Forelimb muscle (tissue), 1 donor: ENCODE measurements at places on chromosomes 6 and 20. TPM values are rescaled to one million over a fixed set of nuclear protein-coding genes. Genes with fewer than 3 reads are reported as not detected.
A peak's percentile ranks its signal among the peaks of the same experiment; 100 is the strongest.

DNA sequence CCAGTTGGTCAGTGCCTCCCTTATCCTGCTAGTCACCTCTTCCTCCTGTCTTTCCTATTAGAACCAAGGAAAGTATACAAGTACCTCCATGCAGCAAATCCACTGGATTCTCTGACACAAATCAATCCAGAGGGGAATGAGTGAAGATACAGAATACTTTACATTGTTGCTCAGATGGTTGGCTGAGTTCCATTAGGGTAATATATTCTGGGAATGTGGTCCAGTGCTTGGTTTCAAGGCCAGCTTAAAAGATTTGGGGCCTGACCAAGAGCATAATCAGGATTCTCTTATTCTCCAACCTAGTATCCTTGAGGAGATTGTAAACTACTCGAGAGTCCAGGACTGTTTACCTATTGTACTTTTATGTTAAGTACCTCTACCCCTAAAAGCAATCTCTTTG is 23.0 kb downstream of the CARMIL1 start:
- no peak for DNase-seq

DNA sequence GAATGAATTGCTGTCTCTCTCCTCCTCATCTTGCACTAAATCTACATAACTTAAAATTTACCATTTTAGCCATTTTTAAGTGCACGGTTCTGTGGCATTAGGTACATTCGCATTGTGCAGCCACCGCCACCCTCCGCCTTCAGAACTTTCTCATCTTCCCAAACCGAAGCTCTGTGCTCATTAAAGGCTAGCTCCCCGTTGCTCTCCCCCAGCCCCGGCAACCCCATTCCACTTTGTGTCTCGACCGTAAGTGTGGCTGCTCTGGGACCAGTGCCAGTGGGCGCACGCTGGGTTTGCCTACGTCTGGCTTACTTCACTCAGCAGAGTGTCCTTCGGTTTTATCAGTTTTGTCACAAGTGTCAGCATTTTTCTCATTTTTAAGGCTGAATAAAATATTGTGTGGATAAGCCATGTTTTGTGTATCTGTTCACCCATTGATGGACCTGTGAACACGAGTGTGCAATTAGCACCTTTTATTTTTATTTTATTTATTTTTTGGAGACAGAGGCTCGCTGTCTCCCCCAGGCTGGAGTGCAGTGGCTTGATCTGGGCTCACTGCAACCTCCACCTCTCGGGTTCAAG is 16.8 kb downstream of the SLC17A9 start:
- no peak for DNase-seq

DNA sequence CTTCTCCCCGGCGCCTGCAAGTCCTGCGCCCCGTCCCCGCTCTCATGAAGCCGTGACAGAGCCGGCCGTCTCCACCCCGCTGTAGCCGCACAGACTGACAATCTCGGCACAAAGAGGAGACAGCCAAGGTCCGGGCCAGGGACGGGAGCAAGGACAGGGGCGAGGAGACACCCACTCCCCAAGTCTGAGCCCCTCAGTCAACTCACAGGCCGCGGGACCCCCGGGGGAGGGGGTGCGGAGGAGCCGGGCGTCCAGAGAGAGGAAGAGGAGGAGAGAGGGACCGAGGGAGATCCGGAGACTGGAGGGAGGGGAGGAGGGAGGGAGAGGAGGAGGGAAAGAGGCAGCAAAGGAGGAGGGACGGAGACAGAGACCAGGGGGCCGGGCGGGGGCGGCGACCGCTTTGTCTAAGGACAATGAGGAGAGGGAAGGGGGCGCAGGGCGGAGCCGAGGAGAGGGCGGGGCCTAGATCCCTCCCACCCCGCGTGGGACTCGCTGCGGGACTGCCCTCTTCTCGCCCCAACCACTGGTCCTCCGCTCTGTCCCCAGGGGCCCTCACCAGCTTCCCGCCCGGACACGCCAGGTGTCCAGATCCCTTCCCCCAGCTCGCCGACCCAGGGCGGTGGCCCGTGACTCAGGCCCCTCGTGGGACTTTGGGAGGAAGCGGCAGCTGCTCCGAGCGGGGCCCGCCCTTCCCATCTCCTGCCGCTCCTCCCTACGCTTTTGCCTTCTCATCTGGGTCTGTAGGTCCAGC is 638 bp upstream of the PPP1R18 start:
- DNase-seq: peak; percentile 79

GRCh38 chr6:35177596-35177995 is 36.2 kb upstream of the SCUBE3 start:
- no peak for DNase-seq

- no peak for DNase-seq
These were observed 22.8 kb upstream of the PCMTD2 start for GRCh38 chr20:64232794-64233193.

VWA7 gene
- polyA plus RNA-seq: 2.9 TPM

DNA sequence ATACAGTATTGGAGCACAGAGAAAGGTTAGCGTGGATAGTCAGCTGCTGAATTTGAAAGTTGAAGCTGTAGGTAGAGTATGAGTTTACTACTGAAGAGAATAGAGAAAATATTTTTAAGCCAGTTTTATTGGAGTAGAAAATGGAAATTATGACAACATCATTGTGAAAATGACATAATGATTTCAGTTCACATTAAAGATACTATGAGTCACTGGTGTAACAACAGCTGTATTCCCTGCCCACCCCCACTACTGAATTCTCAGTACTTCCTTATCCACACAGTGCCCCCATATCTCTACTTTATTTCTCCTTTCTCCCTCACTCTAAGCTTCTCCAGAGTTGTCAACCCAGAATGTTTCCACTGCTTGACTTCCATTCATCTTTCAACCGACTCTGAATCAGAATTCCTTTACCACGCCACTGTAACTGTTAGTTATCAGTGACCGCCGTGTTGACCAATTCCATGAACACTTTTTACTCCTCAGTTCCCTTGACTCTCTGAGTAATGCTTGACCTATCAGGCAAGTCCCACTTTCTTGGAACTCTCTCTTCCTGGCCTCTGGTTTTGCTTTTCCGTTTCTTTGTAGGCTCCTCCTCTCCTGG is 139.6 kb downstream of the AIG1 start:
- DNase-seq: no peak

- DNase-seq: no peak
These were observed 139.4 kb downstream of the HS3ST5 start for GRCh38 chr6:114203460-114203859.

GRCh38 chr6:73710948-73711347 is 14.9 kb downstream of the CD109 start:
- DNase-seq: no peak

NRSN2 gene
- 24.4 TPM for polyA plus RNA-seq

DNA sequence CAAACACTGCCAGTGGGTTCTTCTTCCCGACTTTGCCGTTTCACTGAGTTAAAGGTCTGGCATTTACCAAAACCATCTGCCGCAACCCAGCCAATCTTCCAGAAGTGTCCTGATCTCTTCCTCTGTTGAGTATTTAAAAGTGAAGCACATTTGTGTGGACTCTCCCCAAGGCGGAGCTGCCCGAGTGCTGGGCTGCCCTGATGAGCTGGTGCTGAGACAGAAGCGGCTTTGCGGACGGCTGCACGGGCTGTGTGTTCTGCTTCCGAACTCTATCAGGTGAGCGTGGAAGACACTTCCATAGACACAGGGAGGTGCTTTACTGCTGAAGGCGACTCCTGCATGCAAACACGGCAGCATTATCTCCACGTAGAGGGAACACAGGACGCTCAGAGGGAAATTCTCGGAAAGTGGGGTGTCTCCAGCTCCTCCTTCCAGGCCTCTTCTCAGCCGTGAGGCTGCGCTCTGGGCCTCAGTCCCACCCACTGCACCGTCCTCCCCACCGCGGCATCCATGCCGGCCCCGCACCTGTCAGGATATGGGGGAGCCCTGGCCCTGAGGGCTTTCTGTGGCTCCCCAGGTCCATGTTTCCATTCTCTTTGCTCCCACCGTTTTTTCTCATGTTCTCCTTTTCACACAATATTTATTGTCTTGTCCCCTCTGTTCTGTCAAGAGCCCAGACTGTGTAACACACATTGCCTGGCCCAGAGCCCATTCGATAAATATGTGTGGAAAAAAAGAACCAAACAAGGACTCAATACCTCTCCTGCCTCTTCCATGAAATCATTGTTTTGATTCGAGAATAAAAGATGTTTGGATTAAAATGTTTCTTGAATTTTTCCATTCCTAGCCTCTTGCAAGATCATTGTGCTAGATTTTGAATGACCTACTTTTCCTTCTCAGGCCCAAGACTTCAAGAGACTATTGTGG is 205.1 kb downstream of the DLL1 start:
- DNase-seq: no peak

- no peak for DNase-seq
These were observed 111.0 kb upstream of the ADTRP start for GRCh38 chr6:11889572-11889971.

- DNase-seq: no peak
These were observed 19.7 kb upstream of the SGK2 start for GRCh38 chr20:43538878-43539700.

DNA sequence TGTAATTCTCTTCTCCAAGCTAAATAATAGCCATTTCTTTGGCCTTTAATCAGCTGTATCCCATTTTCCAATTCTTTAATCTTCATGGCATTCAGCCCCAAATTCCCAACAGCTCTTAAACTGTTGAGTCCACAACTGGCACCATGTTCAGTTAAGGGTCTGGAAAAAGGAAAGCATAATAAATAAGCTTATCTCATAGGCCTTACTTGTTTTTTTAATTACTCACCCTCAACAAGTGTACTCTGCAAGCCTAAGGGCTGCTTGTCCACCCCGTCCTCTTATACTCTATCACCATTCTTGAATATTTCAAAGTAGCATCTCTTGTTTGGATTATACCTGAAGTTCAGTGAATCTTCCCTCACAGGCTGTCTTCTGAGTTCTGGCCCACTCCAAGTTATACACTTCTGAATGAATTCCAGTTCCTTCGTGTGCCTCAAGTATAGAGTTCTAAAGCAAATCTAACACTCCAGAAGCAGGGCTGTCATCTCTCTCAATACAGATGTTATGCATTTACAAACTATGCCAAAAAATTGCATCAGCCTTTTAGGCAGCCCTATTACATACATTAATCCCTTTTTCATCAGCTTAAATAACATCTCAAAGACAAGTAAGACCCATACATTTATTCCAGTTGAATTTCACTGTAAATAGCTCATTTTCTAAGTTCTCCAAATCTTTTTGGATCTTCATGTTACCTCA is 98.7 kb downstream of the COL21A1 start:
- no peak for DNase-seq

GRCh38 chr20:44936510-44936909 is 23.7 kb downstream of the TOMM34 start:
- DNase-seq: no peak

DNA sequence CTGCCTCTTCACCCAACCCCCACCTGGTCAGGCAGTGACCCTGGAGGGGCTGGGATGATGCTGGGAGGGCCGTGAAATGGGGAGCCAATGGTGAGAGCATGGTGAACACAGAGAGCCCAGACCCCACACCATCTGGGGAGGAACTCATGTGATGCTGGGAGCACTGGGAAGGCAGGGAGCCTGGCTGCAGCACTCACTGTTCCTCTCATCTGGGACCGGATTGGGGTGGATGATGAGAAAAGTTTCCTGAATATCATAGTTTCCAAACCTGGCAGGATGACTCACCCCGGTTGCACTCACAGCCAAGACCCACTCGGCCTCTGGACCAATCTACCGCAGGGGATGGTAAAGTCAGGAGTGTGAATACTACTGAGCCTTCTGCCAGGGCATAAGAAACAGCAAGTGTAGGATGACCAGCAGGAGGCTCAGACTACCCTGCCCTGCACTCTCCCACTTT is 21.8 kb downstream of the ULBP1 start:
- no peak for DNase-seq

DNA sequence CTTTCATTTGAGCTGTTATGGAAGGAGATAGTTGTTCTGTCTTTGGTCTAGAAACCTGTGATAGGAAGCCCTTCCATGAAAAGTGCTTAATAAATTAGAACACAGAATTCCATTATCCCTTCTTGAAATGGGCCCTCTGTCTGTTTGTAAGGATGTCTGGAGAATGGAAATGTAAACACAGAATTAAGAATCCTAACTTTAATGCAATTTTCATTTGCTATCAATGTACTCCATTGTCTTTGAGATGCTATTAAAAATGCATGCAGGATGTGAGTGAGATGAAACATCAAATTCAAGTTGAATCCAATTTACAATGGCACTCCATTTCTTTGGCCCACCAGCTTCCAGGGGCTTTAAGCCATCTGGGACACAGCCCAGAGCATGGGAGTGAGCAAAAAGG is 13.9 kb upstream of the AARS2 start:
- DNase-seq: no peak

PHACTR2 gene
- polyA plus RNA-seq: 29.7 TPM

DNA sequence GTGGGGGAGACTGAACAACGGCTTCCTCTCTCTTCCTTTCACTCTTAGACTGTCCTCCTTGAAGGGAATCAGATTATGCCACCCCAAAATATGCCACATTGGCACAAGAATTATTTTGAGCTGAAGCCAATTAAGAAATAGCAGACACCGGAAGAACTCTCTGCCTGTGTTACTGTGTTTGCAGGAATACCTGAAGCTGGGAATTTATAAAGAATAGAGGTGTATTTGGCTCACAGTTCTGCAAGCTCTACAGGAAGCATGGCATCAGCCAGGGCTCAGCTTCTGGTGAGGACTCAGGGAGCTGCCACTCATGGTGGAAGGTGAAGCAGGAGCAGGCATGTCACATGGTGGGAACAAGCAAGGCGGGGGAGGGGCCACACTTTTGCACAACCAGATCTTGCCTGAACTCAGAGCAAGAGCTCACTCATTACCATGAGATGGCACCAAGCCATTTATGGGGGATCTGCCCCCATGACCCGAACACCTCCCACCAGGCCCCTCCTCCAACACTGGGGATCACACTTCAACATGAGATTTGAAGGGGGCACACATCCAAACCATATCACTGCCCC is 46.0 kb downstream of the PCNA start:
- DNase-seq: no peak
